GOT3 (cell line): ENCODE measurements at places on chromosomes 12 and 14.

GRCh38 chr12:42705863-42706262 lies 116.3 kb upstream of the PRICKLE1 start:
- DNase-seq = no peak

DNA sequence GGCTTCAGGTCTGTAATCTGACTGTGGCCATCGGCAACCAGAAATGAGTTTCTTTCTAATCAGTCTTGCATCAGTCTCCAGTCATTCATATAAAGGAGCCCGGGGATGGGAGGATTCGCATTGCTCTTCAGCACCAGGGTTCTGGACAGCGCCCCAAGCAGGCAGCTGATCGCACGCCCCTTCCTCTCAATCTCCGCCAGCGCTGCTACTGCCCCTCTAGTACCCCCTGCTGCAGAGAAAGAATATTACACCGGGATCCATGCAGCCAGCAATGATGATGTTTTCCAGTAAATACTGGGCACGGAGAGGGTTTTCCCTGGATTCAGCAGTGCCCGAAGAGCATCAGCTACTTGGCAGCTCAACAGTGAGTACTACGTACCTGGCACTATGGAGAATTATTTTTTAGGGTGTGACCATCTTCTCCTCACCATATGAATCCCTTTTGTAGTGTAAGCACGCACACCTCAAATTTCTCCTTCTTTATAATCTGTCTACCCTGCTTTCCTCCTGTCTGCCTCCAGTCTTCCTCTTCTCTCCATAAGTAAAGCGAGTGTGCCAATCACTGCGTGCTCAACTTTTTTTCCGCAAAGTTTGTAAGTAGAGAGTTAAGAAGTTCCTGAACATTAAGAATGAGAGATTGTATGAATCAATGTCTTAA lies at the start of gene TPH2:
Gene TPH2 (plus strand): TSS at position 118 of the 658 bp plus-strand sequence. CDS start 142 bp downstream, at position 260.
- DNase-seq = no peak

DNA sequence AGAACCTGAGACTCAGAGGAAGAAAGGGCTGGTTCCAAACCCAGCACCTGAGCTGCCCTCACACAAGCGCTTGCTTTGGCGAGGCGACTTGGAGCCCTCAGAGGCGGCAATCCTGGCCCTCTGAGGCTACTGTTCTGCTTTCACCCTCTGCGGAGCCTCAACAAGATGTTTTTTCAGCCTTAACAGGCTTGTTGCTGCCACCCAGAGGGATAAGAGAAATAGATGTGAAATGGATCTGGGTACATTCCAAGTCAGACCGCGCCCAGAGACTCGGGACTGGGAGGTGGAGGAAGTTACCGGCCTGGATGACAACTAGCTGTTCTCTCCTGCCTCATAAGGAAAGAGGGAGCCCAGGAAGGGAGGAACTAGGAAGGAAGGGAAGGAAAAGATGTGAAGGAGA lies 89.6 kb downstream of the TTC7B start:
- no peak for DNase-seq

DNA sequence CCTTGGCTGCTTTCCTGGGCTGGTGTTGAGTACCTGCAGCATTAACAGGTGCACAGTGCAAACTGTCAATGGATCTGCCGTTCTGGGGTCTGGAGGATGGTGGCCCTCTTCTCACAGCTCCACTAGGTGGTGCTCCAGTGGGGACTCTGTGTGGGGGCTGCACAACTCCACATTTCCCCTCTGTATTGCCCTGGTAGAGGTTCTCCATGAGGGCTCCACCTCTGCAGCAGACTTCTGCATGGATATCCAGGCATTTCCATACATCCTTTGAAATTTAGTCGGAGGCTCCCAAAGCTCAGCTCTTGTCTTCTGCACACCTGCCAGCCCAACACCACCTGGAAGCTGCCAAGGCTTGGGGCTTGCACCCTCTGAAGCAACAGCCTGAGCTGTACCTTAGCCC lies 198.6 kb downstream of the GXYLT1 start:
- no peak for DNase-seq

- no peak for DNase-seq
Measured at GRCh38 chr14:85233756-85234155, 296.2 kb upstream of the FLRT2 start.

- DNase-seq = no peak
Measured at GRCh38 chr12:108170164-108170563, 41.1 kb downstream of the WSCD2 start.

- no peak for DNase-seq
Measured at GRCh38 chr12:55797068-55797467, 20.5 kb downstream of the SARNP start.

- DNase-seq = no peak
Measured at GRCh38 chr12:68532887-68533248, 77.8 kb upstream of the RAP1B start.

- DNase-seq = no peak
Measured at GRCh38 chr12:10130042-10130441, at the start of gene CLEC7A. TSS of gene CLEC7A (minus strand) at chr12:10130199. CDS start at chr12:10130082, 117 bp downstream.

DNA sequence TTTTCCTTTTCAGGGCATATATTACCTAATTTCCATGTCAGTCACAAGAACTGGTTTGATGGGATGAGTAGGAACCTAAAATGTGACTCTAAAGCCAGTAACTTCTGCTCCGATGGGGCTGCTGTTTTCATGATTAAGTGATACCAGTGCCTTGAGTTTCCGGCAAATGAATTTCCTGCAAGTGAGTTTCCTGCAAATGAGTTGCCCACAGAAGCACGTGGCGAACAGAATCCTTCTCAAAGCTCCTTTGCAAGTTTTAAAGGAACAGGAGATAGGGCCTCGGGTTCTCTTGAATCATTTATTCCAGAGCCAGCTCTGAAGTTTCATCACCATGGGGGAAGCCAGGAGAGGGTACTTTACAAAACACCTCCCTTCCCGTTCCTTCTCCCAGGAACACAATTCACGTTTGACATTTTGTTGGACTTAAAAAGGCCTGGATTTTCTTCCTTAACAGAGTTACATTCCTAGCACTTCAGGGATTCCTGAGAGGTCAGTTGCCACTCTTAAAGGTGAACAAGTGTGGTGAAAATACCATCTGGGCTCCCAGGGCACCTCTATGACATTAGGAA lies 2.2 kb upstream of the PPTC7 start:
- DNase-seq = no peak

GRCh38 chr12:53500142-53500775 lies 824 bp upstream of the TARBP2 start:
- DNase-seq = no peak

DNA sequence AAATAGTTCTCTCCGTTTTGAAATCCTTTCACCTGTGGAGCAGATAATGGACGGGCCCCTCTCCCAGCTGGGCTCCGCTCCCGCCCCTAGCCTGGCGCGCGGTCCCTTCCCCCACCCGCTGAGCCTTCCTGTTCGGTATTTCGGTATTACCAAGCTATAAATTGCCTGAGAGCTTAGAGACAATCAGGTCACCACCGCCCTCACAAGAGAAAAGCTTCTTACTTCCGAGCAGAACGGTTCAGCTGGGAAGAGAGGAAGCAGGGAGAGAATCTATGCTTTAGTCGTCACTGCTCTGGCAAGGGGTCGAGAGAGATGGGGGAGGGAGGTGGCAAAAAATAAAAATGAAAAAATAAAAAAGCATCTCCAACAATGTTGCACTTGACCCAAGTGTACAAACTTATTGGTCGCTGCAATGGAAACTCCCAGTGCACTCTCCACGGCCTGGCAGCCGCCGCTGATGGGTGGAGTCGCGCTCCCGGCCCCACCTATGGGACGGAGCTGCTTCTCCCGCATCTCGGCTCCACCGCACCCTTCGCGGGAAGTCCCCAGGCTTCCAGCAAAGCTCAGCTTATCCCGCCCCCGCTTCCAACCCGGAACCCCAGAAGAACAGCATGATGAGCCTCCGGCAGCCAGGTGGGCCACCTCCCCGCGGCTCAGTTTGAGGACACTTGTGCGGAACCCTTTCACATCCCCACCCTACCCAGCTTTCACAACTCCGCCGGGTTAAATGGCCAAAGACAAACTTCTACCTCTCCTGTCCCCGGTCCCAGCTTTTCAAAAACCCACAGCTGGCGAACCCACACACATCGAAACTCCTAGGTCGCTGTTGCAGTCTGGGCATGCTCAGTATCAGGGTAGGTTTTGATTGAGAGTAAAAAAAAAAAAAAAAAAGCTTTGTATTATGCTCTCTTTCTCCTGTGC lies 832 bp upstream of the SYT1 start:
- no peak for DNase-seq

DNA sequence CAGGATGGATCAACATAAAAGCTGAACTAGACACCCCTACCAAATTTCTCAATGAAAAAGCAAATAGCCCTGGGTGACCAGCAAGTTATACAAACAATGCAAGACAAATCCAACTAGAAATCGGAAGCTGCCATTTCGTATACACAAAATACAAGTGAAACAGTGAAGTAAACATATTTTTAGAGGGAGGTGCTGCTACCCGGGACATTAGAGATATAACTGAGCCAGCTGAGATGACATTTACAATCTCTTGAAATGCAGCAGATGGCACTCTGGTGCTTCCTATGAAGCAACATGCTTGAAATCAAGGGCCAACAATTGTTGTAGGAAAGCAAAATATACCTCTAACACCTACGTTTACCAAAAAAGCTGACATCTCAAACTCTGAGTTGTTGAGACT lies 25.5 kb downstream of the BDKRB1 start:
- no peak for DNase-seq

DNA sequence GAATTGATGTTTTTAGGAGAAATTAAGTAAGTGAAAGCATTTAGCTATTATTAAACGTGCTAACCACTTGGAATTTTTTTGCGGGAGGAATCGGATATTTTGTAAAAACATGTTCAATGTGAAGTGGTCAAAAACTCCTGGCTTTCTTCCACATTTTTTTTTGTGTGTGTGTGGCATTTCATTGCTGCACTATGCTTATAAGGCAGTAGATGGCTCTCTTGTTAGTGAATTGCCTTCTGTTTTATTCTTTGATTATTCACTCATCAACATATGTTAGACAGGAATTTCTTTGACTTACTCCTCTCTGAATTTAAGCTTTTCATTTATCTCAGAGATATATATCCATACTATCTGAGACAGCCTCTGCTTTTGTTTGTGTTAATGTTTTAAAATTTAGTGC lies 71.3 kb downstream of the DERA start:
- DNase-seq = no peak

DNA sequence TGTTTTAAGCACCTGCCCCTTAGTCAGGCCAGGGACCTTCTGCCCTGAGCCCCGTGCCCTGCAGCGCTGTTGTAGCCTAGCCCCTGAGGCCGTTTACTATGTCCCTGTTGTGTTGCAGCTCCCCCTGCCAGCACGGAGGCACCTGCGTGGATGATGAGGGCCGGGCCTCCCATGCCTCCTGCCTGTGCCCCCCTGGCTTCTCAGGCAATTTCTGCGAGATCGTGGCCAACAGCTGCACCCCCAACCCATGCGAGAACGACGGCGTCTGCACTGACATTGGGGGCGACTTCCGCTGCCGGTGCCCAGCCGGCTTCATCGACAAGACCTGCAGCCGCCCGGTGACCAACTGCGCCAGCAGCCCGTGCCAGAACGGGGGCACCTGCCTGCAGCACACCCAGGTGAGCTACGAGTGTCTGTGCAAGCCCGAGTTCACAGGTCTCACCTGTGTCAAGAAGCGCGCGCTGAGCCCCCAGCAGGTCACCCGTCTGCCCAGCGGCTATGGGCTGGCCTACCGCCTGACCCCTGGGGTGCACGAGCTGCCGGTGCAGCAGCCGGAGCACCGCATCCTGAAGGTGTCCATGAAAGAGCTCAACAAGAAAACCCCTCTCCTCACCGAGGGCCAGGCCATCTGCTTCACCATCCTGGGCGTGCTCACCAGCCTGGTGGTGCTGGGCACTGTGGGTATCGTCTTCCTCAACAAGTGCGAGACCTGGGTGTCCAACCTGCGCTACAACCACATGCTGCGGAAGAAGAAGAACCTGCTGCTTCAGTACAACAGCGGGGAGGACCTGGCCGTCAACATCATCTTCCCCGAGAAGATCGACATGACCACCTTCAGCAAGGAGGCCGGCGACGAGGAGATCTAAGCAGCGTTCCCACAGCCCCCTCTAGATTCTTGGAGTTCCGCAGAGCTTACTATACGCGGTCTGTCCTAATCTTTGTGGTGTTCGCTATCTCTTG lies 7.6 kb downstream of the DLK1 start:
- DNase-seq = no peak

GRCh38 chr12:32896432-32897280 lies at the start of gene PKP2:
TSS of gene PKP2 (minus strand) at chr12:32896777. CDS start at chr12:32896731, 46 bp downstream.
- no peak for DNase-seq

- no peak for DNase-seq
Measured at GRCh38 chr12:38585086-38585485, 268.5 kb downstream of the ALG10B start.

GRCh38 chr14:104223101-104224041 lies 85.0 kb downstream of the KIF26A start:
- no peak for DNase-seq

- DNase-seq = no peak
Measured at GRCh38 chr14:86038387-86039042, 508.6 kb downstream of the FLRT2 start.

DNA sequence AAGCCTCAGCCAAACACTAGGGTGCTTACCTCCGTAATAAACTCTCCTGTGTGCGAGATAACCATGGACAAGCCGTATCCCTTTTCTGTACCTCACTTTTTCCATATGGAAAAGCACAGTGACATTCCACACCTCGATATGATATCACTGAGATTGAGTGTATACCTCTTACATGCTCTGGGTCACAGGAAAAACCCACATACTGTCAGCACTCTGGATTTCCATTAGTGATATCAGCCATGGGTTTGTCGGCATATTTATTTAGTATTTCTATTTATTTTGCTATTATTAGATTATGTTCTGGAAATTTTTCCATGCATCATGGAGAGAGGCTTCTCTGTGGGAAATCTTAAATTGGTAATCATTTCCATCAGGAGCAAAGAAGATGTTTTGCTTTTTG lies 28.0 kb upstream of the DAAM1 start:
- no peak for DNase-seq

GRCh38 chr12:4572680-4573079 lies 10.7 kb downstream of the DYRK4 start:
- DNase-seq = no peak

DNA sequence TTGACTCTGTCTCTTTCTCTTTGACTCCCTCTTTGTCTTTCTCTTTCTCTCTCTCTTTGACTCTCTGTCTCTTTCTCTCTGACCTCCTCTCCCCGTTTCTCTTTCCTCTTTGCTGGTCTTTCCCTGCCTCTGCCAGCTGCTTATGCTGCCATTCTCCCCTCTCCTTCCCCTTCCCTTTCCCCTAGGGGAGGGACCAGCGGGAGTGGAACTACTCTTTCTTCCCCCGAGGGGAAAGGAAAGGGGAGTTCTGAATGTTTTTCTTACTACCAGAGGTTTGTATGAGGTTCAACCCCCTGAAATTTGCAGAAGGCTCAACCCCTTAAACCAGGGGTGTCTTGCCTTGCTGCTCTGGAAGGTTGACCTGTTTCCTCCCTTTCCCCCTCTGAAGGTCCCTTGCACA lies 24.7 kb upstream of the RNASE1 start:
- DNase-seq = no peak

DNA sequence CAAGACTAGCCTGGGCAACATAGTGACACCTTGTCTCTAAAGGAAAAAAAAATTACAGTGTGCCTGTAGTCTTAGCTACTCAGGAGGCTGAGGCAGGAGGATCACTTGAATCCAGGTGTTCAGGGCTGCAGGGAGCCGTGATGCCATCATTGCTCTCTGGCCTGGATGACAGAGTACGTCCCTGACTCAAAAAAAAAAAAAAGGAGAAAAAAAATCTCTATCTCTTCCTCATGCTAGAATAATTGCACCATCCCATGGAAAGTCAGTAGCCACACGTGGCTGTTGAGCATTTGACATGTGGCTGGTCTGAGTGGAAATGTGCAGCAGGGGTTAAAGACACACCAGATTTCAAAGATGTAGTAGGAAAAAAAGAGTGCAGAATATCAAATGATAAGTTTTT lies 3.8 kb downstream of the RILPL1 start:
- no peak for DNase-seq
